ENCODE measurements at places on chromosomes 13 and 19.
A peak's percentile ranks its signal among the peaks of the same experiment; 100 is the strongest.

DNA sequence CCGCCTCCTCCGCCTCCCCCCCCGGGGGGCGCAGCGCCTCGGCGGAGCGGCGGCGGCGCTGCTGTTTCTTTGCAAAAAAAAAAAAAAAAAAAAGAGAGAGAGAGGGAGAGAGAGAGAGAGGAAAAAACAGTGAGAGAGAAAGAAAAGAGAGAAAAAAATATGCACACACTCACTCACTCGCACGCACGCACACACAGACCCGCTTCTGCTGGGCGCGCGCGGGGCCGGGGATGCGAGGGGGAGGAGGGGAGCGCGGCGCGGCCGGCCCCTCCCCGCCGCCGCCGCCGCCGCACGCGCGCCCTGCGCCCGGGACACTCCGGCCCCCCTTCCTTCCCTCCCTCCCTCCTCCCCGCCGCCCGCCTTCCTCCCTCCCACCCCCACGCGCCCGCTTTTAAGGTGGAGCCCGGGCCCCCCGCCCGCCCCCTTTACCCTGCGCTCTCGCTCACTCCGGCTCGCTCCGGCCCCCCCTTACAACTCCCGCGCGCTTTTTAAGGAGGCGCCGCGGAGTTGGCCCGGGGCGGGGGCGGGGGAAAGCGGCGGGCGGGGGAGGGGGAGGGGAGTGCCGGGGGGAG lies at the start of gene SAMD1:
TSS of gene SAMD1 (minus strand) at position 243 of the 572 bp plus-strand sequence.
- peak within 1 kb of the TSS; percentile 95 for H3K4me3 ChIP-seq
- peaks cover 5% of the 10 kb centered on the region for H3K4me1 ChIP-seq
- H3K27ac ChIP-seq = peak within 1 kb of the TSS; percentile 90
- DNase-seq = peak; percentile 69
- peaks cover 21% of the 10 kb centered on the region for H3K27me3 ChIP-seq
- peaks cover 16% of the 10 kb centered on the region for H3K36me3 ChIP-seq

DNA sequence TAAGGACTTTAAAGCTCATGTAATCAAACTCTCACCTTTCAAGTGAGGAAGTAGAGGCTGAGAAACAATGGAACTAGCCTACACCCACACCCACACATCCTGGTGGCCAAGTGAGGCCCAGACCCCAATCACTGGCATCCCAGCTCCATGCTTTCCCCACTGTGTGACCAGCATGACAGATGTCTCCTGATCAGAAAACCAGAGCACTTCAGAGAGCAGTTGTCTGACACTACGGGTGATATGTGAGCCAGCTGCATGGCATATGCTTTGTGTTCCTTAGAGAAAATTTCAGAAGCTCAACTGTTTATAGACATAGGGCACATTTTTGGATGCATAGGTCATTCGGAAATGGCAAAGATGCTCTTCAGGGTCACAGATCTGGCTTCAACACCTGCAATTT lies 315.2 kb downstream of the NDFIP2 start:
- H3K27me3 ChIP-seq = no peaks in the 10 kb centered on the region
- H3K4me1 ChIP-seq = peaks cover 6% of the 10 kb centered on the region
- DNase-seq = no peak
- H3K36me3 ChIP-seq = no peaks in the 10 kb centered on the region
- no peak overlapping the region for H3K27ac ChIP-seq

DNA sequence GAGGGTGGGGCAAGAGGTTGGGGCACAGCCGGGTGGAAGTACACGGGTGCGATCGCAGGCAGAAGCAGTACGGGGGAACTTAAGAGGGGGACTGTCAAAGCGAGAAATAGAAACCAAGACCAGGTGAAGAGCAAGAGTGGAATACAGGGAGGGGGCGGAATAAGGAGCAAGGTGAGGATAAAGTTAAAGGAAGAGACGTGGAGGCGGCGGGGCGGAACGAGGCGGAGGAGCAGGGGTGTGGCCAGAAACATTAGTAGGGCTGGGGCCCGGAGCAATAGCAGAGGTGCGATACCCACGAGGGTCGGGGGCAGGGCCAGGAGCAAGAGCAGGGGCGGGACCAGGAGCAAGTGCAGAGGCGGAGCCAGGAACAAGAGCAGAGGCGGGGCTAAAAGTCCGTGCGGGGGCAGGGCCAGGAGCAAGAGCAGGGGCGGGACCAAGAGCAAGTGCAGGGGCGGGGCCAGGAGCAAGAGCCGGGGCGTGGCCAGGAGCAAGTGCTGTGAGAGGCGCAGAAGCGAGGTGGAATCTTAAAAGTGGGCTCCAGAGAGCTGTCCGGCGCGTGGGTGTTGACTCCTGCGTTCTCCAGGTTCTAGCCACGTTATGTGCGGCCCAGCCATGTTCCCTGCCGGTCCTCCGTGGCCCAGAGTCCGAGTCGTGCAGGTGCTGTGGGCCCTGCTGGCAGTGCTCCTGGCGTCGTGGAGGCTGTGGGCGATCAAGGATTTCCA lies 1.2 kb downstream of the CATSPERG start:
- H3K4me1 ChIP-seq = peaks cover 7% of the 10 kb centered on the region
- no peak overlapping the region for H3K27ac ChIP-seq
- peak; percentile 94 for DNase-seq
- peak overlapping the region; percentile 95 for H3K4me3 ChIP-seq
- no peaks in the 10 kb centered on the region for H3K36me3 ChIP-seq

GRCh38 chr13:109256866-109257760 lies 529.3 kb downstream of the IRS2 start:
- H3K36me3 ChIP-seq = no peaks in the 10 kb centered on the region
- no peak overlapping the region for H3K4me3 ChIP-seq
- H3K27ac ChIP-seq = no peak overlapping the region
- H3K4me1 ChIP-seq = peaks cover 5% of the 10 kb centered on the region
- H3K27me3 ChIP-seq = no peaks in the 10 kb centered on the region

GRCh38 chr19:29022165-29022564 lies 190.8 kb downstream of the UQCRFS1 start:
- H3K36me3 ChIP-seq = no peaks in the 10 kb centered on the region
- DNase-seq = no peak

DNA sequence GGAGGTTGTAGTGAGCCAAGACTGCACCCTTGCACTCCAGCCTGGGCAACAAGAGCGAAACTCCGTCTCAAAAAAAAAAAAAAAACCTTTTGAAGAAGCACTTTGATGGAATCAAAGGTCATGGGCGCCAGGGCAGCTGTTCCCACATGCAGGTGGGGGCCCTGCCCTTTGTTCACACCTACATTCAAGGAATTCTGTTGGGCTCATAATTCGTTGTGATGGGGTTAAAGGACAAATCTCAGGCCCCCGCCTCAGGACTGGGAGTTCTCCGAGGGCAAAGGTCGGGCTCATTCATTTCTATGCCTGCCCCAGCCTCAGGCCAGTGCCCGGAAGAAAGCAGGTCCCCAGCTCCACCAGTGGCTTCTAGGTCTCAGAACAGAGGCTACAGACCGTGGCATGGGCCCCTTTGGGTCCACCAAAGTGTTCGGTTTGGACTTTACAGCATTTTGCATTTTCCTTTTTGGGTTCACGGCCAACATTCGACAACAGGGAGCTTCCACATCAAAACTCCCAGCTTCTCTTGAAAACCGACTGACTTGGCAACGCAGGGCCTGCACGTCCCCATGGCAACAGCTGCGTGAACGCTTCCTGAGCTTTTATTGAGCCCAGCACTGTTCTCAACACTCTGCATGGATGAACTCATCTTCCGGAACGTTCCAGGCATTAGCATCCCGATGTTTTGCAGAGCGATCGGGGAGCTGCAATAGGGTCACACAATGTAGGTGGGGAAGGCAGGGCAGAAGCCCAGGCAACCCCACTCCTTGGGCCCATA lies 10.1 kb upstream of the GTF2F1 start:
- H3K4me3 ChIP-seq = no peak overlapping the region
- peaks cover 4% of the 10 kb centered on the region for H3K27me3 ChIP-seq
- H3K36me3 ChIP-seq = no peaks in the 10 kb centered on the region
- H3K4me1 ChIP-seq = no peaks in the 10 kb centered on the region
- DNase-seq = no peak

GRCh38 chr13:46721054-46721453 lies 75.9 kb downstream of the ESD start:
- H3K27me3 ChIP-seq = no peaks in the 10 kb centered on the region
- H3K4me3 ChIP-seq = no peak overlapping the region
- no peak overlapping the region for H3K27ac ChIP-seq
- H3K36me3 ChIP-seq = peaks cover 35% of the 10 kb centered on the region
- H3K4me1 ChIP-seq = no peaks in the 10 kb centered on the region
- DNase-seq = peak; percentile 26

DNA sequence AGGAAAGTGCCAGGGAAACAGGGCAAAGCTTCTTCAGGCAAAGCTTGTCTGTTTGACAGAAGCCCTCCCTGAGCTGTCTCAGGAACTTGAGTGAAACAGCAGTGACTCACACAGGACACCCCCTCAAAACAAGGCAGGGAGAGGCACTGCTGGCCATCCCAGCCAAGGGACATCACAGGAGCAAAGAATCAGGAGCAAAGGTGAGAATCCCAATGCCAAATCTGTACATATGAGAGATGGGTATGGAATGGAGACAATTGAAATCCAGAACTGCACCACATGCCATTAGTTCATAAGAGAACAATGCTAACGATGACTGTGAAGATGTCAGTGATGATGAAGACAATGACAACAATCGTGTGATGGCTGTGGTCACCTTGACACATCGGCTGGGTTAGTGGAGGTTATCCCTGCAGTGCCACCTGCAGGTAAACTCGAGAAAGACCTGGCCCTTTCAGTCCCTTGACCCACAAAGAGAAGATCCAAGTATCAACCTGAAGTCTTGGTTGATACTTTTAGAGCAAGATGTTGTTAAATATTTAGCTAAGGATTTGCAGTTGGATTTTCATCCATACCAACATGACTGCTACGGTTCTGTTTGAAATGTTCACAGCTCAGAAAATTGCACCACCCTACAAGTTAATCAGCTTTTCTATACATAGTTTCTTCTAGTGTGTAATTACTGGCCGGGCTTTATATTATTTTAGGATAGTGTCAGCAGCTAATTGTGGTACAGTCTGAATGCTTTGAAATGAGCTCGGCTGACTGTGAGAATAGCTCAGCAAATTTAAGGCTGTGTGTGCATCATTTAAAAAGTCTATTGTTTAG lies 42.0 kb upstream of the IPO5 start:
- peaks cover 11% of the 10 kb centered on the region for H3K36me3 ChIP-seq
- peaks cover 3% of the 10 kb centered on the region for H3K4me1 ChIP-seq
- peak; percentile 5 for DNase-seq

GRCh38 chr13:97133955-97134354 lies 88.2 kb upstream of the MBNL2 start:
- H3K36me3 ChIP-seq = no peaks in the 10 kb centered on the region
- no peak overlapping the region for H3K27ac ChIP-seq
- peaks cover 12% of the 10 kb centered on the region for H3K27me3 ChIP-seq

GRCh38 chr13:24264976-24265375 lies 44.4 kb upstream of the C1QTNF9 start:
- no peaks in the 10 kb centered on the region for H3K4me1 ChIP-seq
- no peak overlapping the region for H3K27ac ChIP-seq
- H3K4me3 ChIP-seq = no peak overlapping the region
- H3K36me3 ChIP-seq = no peaks in the 10 kb centered on the region
- no peak for DNase-seq

- DNase-seq = no peak
- H3K27me3 ChIP-seq = peaks cover 2% of the 10 kb centered on the region
- H3K36me3 ChIP-seq = no peaks in the 10 kb centered on the region
- H3K4me1 ChIP-seq = no peaks in the 10 kb centered on the region
Observed at GRCh38 chr13:45748941-45749759, 47.0 kb downstream of the CBY2 start.

- peak; percentile 92 for DNase-seq
- peak overlapping the region; percentile 87 for H3K4me3 ChIP-seq
- peaks cover 5% of the 10 kb centered on the region for H3K36me3 ChIP-seq
- H3K27me3 ChIP-seq = peaks cover 7% of the 10 kb centered on the region
- no peak overlapping the region for H3K27ac ChIP-seq
Observed at GRCh38 chr13:109784590-109785140, 1.7 kb downstream of the IRS2 start.

DNA sequence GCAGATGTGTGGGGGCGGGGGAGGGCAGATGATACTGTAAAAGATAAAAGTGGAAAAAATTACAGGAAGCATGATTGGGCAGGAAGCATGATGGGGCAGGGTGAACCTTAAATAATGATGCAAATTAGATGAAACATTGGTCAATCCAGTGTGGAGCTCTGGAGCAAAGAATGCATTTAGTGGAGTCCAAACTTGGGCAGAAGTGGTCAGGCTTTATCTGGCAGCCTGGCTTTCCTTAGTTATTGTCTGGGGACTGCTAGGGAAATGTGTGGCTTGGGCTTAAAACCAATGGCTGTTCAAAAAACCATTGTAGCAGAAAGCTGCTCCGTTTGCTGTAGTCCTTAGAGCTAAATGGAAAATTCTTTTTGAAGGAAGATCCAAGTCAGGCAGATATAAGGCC lies 1077.3 kb upstream of the MIR17HG start:
- peaks cover 2% of the 10 kb centered on the region for H3K4me1 ChIP-seq
- H3K4me3 ChIP-seq = no peak overlapping the region
- no peak overlapping the region for H3K27ac ChIP-seq
- DNase-seq = no peak
- H3K36me3 ChIP-seq = no peaks in the 10 kb centered on the region

DNA sequence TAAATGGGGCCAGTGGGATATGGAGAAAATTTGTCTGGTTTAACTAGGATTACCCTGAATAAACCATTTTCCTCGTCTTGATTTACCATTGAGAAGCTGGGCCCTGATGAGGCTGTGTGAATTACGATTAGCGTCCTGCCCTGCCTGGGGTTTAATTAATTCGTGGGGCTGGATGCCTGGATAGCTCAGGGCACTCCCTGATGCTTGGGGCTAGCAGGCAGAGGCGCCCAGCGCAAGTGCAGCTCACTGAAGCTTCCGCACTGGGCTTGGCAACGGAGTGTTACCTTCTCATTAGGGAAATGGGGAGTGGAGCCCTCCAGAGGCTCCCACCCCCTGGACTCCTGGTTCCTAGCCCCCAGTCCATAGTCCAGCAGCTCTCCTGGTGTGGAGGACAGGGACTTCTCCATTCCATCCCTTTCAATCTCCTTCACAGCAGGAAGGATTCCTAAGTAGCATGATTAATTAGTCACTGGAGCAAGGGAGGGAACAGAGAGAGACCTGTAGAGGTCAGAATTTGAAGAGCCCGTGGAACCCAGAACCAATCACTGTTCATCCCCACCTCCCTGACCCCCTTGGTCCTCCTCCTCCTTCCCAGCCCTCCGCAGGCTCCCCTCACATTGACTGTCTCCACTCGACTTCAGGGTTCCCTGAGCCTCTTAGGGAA lies 107.2 kb downstream of the UQCRFS1 start:
- H3K4me1 ChIP-seq = no peaks in the 10 kb centered on the region
- DNase-seq = no peak
- no peak overlapping the region for H3K27ac ChIP-seq
- no peak overlapping the region for H3K4me3 ChIP-seq

- H3K27me3 ChIP-seq = no peaks in the 10 kb centered on the region
- H3K27ac ChIP-seq = no peak overlapping the region
- no peaks in the 10 kb centered on the region for H3K36me3 ChIP-seq
- peaks cover 2% of the 10 kb centered on the region for H3K4me1 ChIP-seq
- DNase-seq = no peak
Observed at GRCh38 chr13:22662771-22663170, 518.0 kb upstream of the SGCG start.

- H3K4me1 ChIP-seq = peaks cover 3% of the 10 kb centered on the region
- H3K27ac ChIP-seq = no peak overlapping the region
- DNase-seq = no peak
- H3K36me3 ChIP-seq = no peaks in the 10 kb centered on the region
- no peak overlapping the region for H3K4me3 ChIP-seq
- no peaks in the 10 kb centered on the region for H3K27me3 ChIP-seq
Observed at GRCh38 chr13:87712012-87712411, 40.8 kb downstream of the SLITRK5 start.

GRCh38 chr13:21948769-21949474 lies 278.0 kb downstream of the FGF9 start:
- H3K4me3 ChIP-seq = no peak overlapping the region
- H3K4me1 ChIP-seq = no peaks in the 10 kb centered on the region
- no peak overlapping the region for H3K27ac ChIP-seq

Measured in endothelial cell (in vitro differentiated cells).